ENCODE measurements at places on chromosomes 13 and 19.

DNA sequence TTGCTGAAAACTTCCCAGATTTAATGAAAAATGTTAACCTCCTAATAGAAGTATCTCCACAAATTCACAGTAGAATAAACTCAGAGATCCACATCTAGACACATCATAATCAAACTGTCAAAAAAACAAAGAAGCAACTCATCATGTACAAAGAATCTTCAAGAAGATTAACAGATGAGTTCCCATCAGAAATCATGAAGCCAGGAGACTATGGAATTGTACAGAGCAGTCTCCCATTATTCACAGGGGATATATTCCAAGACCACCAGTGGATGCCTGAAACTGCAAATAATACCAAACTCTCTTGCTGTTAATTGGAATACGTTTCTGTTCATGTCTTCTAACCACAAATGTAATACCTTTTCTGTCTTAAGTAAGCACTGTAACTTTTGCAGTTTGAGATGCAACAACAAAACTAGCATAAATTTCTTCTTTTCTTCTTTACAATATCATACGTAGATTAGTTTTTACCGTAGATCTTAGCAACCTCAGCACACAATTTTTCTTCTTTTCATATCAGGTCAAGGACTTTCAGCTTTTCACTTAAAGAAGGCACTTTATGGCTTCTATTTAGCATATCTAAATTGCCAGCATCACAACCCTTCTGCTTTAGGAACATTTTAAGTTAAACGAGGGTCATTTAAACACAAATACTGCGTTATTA is 70.3 kb upstream of the MIR17HG start:
- no peak for DNase-seq

DNA sequence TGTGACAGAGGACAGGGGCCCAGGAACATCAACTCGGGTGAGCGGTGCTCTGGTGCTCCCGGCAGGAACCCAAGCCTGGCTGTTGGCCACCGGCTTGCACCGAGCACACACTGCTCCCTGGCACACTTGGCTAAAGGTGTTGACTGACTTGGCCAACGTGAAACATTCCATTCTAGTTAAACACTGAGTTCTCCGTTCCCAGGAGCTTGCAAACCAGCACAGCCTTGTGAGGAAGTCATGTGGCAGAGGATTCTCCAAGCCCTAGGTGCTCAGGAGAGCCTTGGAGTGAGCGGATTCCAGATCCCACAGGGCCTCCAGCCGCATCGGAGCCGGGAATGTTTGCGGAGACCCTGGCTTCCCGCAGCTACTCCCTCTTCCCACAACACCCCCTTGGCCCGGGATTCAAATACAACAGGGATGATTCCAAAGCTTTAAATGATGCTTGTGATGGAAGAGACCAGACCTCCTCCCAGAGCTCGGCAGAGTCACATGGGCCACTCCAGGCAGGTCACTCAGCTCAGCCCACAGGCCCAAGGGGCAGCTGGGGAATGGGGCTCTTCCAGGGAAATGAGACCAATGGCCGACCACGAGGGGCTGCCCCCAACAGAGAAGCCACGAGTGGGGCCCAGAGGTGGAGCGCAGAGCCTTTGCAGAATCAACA is 2.9 kb downstream of the C13orf46 start:
- DNase-seq: no peak

- DNase-seq: no peak
These were observed 4.9 kb upstream of the GARIN5A start for GRCh38 chr19:50481351-50482149.

DNA sequence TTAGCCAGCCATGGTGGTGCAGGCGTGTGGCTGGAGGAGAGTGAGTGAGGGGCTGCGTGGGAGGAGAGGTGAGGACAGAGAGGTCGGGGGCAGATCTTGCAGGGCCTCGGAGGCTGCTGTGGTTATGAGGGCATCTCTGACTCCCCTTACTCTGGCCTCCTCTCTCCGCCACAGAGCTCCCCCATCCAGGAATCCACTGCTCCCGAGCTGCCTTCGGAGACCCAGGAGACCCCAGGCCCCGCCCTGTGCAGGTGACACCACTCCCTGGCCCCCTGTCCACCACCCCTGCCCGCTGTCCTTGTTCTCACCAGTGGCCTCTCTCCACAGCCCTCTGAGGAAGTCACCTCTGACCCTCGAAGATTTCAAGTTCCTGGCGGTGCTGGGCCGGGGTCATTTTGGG is 7.8 kb downstream of the PTGER1 start:
- no peak for DNase-seq

DNA sequence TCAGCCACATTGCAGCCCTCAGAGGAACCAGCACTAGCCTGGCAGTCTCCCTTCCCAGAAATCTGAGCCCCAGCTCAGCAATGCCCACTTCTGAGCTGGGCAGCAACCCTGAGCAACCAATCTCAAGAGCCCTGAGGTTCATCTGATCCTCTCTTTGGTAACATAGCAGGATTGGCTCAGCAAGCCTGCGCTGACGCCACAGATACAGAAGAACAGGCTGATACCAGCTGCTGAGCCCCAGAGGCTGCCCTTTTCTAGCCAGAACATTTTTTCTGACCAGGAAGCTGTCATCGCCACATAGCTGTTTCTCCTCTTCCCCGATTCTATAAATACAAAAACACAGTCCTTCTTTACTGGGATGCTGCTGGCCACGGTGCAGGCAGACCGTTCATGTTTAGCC is 59.8 kb downstream of the TRPM4 start:
- peak; percentile 45 for DNase-seq

DNA sequence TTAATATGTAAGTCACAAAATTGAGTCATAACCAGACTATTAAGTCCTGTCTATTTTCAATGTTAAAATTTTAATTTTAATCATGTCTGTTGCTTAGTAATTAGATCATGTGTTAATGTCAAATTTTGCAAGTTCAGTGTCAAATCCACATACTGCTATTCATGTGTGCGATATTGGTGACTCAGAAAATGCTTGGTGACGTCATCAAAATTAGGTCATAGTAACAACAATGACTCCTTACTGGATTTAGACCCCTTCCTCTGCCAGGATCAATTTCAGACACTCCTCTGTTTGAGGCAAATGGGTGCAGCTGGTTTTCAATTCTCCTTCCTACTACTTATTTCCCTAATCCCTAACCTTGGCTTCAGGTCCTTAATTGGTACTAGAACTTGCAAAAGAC is 1394.3 kb upstream of the SLC10A2 start:
- no peak for DNase-seq

GRCh38 chr19:17860331-17860992 is 752 bp downstream of the RPL18A start:
- no peak for DNase-seq

DNA sequence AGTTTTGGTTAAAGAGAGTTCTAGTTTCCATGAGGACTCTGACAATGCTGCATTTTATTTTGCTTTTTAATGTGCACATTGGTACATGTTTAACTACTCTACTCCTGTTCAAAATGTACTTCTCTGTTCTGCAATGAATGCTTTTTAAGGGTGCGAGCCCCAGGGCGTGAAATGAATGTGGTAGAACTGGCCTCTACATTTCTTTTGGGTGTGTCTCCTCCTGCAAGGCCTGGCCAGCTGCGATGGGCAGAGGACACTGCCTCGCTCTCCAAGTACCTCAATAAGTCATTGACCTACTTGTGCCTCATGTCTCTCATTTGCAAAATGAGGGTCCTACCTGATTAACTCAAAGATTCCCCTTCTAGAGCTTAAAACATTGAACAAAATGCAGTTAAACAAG is 6.7 kb downstream of the RGS9BP start:
- no peak for DNase-seq

GRCh38 chr13:99965329-99966000 is 6.1 kb downstream of the ZIC5 start:
- DNase-seq: no peak

DNA sequence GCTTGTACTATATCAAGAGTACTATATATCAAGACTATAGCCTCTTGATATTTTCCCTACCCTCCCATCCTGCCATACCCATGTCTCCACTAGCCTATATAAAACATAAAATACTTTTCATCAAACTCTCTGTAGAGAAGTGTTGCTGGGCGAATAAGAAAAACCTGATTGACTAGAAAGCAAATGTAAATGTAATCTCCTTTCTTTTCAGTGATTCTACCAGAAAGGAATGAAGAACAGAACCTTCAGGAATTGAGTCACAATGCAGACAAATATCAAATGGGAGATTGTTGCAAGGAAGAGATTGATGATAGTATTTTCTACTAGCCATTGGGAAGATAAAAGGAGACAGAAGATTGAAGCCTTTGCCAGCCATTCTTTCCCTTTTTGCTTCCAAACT is 89.2 kb downstream of the KCNRG start:
- no peak for DNase-seq

DNA sequence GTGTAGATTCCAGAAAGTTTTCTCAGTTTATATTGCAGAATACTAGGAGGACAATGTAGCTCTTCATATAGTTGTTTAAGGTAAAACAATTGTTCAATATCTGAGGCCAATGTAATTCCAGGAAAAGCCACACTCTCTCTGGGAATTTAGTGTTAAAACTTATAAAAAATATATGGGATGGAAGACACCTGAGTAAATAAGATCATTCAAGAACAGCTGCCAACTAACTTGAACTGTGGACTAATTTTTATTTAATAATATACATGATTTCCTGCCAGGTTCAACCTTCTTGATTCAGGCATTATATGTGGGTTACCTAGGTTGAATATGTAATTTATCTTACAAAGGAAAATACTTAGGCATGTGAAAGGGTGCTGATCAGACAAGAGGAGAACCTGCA is 841.1 kb upstream of the PRR20A start:
- no peak for DNase-seq

- peak; percentile 61 for DNase-seq
These were observed 11.6 kb downstream of the NFILZ start for GRCh38 chr19:8641908-8642547.

DNA sequence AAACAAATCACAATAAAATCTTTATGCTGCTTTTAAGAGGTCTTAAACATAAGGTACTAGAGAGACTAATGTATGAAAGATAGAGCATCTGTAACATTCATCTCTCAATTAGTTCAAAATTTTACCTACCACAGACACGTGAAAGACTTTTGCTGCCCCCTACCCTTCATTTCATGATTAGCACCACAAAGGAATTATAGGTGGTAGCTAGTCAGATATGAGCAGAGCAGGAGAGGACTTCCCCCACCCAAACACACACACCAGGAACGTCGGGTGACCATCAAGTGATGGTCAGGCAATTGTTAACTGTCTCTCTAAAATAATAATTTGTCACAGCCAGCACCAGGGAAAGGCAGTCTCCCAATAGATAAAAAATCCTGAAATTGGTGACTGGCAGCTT is 1531.7 kb upstream of the SPRY2 start:
- DNase-seq: peak; percentile 10

- peak; percentile 50 for DNase-seq
These were observed 63.9 kb downstream of the LATS2 start for GRCh38 chr13:20997301-20998161.

GRCh38 chr13:72469906-72470305 is 257.5 kb downstream of the MZT1 start:
- peak; percentile 77 for DNase-seq

DNA sequence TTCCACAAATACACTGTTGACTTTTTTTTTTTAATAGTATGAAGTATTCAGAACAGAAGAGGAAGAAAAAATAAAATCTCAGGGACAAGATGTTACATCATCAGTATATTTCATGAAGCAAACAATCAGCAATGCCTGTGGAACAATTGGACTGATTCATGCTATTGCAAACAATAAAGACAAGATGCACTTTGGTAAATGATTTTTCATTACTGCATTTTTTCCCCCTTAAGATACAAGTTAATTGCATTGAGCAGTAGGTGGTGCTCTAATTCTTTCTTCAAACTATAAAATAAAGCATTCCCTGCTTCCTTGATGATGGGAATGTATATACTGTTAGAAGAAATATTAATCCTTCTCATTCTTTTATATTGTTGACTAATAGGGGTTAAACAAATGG is 17.1 kb downstream of the UCHL3 start:
- peak; percentile 60 for DNase-seq

DNA sequence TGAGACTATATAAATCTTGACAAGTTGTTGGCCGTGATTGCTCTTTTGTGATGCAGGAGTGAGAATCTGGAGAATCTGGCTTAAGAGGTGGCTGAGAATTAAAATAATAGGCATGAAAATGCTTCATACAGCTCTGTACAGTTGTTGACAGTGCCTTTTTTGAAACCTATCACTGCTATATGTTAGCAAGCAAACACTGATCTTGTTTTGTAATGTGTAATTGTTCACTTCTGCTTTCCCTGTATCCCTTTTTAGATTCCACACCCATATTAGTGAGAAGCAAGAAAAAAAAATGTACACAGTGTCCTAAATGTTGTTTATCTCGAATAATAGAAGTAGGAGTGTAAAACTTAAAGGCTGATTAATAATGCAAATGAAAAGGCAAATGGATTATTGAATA is 31.1 kb downstream of the ITM2B start:
- DNase-seq: no peak

GRCh38 chr13:107456431-107456830 is 758.9 kb downstream of the LIG4 start:
- no peak for DNase-seq

- no peak for DNase-seq
These were observed 720.8 kb downstream of the UQCRFS1 start for GRCh38 chr19:28492201-28492600.

DNA sequence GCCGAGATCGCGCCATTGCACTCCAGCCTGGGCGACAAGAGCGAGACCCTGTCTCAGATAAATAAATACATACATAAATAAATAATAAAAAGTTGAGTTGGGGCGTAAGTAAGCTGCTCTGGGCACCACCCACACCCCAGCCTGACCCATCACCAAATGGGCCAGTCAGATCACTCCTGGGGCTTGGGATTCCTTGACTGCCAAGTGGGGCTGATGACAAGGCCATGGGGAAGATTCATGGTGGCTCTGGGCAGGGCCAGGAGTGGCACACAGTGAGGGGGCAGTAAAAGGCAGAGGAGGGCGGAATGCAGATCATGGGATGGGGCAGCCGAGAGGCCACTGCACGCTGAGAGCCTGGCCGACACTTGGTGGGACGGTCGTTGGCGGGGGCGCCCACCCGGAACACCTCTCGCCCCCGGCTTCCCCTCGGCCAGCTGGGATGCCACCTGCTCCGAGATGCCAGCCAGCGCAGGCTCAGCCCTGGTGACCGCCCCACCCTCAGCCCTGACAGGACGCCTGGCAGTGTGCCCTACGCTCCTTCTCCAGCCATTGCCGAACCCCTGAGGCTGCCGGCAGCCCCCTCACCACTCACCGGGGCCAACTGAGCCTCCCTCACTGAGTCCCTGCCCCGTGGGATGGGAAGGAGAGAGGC is 10.9 kb downstream of the ZNF653 start:
- DNase-seq: no peak

DNA sequence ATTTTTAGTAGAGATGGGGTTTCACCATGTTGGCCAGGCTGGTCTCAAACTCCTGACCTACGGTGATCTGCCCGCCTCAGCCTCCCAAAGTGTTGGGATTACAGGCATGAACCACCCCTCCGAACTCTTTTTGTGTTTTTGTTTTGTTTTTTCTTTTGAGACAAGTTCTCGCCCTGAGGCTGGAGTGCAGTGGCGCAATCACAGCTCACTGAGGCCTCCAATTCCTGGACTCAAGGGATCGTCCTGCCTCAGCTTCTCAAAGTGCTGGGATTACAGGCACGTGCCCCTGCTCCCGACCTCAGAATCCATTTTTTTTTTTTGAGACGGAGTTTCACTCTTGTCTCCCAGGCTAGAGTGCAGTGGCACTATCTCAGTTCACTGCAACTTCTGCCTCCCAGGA is 11.4 kb downstream of the SIX5 start:
- no peak for DNase-seq

- DNase-seq: no peak
These were observed 93.3 kb downstream of the OLFM4 start for GRCh38 chr13:53121919-53122318.

GRCh38 chr13:22979952-22980351 is 200.8 kb upstream of the SGCG start:
- no peak for DNase-seq

- no peak for DNase-seq
These were observed 431.0 kb upstream of the HTR2A start for GRCh38 chr13:47327861-47328260.
